ENCODE measurements at places on chromosomes 3 and 15. TPM values are rescaled to one million over a fixed set of nuclear protein-coding genes. Genes with fewer than 3 reads are reported as not detected.
A peak's percentile ranks its signal among the peaks of the same experiment; 100 is the strongest.

GRCh38 chr3:53350652-53351051 is 3.3 kb upstream of the DCP1A start:
- no peak for DNase-seq

DNA sequence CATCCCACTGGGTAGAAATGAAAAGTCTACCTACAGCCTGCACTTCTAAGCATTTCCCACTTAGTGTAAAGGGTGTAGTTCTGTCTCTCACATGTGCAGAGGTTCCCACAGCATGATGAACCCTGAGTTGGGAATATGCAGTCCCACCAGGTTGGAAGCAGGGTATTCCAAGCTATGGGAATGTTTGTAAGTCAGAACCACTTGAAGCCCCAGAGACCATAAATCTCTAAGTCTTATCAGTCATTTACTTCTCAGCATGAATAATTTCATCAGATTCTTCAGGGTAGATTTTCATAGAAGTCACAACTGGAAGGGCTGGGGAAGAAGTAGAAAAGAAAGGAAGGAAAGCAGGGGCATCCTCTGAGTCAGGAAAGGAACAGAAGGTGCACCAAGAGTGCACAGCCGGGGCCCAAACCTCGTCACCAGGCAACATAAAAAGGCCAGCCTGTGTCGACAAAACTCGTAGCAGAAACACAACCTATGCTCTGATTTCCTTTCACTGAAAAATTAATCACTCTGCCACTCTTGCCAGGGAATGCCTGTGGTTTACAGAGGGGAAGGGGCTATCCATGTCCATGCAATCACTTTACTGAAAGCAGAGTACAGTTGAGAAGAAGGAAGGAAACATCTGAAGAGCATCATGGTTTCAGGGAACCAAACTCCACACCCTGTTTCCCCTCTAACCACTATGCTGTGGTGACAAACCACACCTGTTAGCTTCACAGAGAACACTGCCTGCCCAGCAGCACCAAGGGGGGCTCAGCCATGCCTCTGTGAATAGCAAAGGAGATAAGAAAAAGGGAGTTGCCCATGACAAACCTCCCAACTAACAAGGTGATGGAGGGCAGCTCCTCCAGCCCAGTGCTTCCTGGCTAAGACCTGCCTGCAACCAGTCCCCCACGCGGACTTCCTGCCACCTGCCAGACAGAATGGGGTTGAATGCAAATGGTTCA is 40.5 kb downstream of the SH3BP5 start:
- peak; percentile 83 for DNase-seq

The UROC1 gene
- not detected for polyA plus RNA-seq

The FMN1 gene
- 0.35 TPM for polyA plus RNA-seq
